ENCODE measurements at places on chromosomes 5 and 9.
A peak's percentile ranks its signal among the peaks of the same experiment; 100 is the strongest.

DNA sequence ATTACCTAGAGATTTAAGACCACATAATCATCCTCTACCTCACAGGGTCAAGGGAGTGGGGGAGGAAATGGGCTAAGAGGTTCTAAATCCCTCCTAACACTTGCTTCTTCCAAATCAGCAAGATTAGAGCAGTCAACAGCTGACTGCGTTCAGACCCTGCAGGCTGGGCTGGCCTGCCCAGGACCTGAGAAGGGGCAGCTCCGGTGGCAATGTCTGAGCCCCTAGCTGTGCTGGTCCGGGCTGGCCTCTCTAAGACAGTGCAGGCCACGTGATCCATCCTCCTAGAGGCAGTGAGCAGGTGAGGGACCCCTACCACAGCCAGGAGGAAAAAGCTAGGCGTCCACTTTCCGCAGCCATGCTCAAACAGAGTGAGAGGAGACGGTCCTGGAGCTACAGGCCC lies at the start of gene KCNV2:
KCNV2 (plus strand) TSS at position 126 of the 400 bp plus-strand sequence; CDS start at position 356, 230 bp downstream.
- no peak for DNase-seq
- no peak within 1 kb of the TSS for H3K4me3 ChIP-seq
- H3K4me1 ChIP-seq: no peaks in the 10 kb centered on the region

GRCh38 chr9:83701769-83702168 lies 6.0 kb downstream of the UBQLN1 start:
- no peak overlapping the region for H3K4me3 ChIP-seq
- H3K36me3 ChIP-seq: peaks cover 25% of the 10 kb centered on the region
- H3K4me1 ChIP-seq: peaks cover 79% of the 10 kb centered on the region
- peak overlapping the region; percentile 71 for H3K27ac ChIP-seq
- DNase-seq: no peak
- no peaks in the 10 kb centered on the region for H3K27me3 ChIP-seq

DNA sequence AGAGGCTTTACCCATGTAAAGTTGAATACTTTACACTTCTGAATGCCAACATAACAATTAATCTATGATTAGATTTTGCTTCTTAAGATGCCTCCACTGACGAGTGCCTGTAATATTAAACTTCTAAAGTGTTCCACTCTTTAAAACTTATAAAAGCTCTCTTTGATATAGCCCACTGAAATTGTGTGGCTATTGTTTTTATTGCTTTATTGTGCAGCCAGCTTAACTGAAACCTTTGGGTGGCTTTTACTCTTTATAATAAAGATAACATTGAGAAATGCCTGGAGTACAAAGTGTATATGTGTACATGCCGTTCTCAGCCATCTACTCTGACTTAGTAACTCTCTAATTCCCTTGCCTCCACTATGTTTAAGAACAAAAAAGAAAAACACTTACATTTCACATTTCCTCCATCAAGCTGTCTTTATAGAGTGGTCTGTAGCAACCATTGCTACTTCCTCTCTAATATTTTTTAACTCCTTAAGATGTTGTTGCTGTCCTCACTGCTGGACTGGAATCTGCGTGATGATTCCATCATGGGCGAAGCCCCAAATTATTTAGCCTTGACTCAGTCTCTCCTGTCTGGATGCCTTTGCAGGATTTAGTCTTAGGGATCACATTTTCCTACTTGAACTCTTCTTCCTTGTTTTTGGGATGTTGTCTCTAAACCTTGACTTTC lies 9.1 kb downstream of the PIK3R1 start:
- no peak for DNase-seq
- no peaks in the 10 kb centered on the region for H3K27me3 ChIP-seq
- peaks cover 78% of the 10 kb centered on the region for H3K4me1 ChIP-seq
- peak overlapping the region; percentile 3 for H3K27ac ChIP-seq

DNA sequence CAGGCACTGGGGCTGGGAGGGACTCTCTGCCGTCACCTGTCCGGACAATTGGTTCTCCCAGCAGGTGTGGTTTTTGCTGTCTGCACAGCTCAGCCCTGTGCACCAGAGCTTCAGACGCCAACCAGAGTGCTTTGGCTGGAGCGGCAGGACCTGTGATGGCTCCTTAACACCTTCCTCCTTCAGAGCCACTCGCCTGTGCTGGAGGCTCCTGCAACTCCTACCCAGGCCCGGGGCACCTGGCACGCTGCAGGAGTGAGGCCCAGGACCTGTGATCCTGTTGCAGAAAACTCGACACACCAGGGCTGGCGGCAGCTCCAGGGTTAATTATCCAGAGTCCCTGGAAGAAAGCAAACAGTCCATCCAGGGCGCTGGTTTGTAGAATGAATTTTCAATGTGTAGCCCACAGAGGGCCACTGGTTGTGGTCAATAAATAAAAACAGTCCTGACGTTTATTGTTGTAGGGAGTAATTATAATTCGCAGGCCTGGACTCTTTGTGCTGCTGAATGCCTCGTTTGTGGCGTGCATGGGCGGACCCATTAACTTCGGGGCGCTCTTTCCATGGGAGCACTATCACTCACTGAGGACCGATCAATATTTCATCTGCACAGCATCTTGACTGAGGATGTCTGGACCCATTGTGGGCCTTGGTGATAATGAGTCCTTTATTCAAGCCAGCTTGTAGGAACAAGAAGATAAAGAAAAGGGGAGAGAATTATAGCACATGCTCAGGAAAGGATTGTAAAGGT lies 339.7 kb upstream of the IRX4 start:
- no peak for DNase-seq
- H3K27ac ChIP-seq: no peak overlapping the region
- no peak overlapping the region for H3K4me3 ChIP-seq
- H3K4me1 ChIP-seq: no peaks in the 10 kb centered on the region
- H3K36me3 ChIP-seq: no peaks in the 10 kb centered on the region

- H3K4me1 ChIP-seq: peaks cover 8% of the 10 kb centered on the region
- peak; percentile 25 for DNase-seq
- H3K27me3 ChIP-seq: no peaks in the 10 kb centered on the region
- no peaks in the 10 kb centered on the region for H3K36me3 ChIP-seq
- peak overlapping the region; percentile 40 for H3K27ac ChIP-seq
- no peak overlapping the region for H3K4me3 ChIP-seq
Measured at GRCh38 chr5:98309785-98310598, 463.5 kb upstream of the RGMB start.

GRCh38 chr9:137607141-137607857 lies 1.8 kb downstream of the ARRDC1 start:
- peak; percentile 43 for DNase-seq
- H3K4me3 ChIP-seq: peak overlapping the region; percentile 76
- peaks cover 35% of the 10 kb centered on the region for H3K4me1 ChIP-seq
- no peaks in the 10 kb centered on the region for H3K36me3 ChIP-seq

DNA sequence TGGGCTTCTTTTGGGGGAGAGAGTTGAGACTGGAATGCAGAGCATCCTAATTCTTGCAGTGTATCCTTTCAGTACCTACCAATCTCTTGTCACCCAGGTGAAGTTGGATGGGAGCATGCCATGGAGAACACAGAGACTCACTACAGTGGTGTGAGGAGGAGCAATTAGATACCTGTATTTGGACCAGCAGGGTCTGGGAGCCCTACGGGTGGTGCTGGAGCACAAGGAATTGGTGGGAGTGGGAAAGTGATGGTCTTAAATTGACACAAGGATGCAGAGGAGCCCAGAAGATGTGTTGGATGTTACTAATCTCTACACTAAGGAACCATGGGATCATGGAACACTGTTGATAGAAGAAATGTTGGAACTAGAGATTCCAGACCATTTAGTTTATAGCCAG lies 212.7 kb downstream of the CHSY3 start:
- DNase-seq: no peak
- H3K4me3 ChIP-seq: no peak overlapping the region
- no peaks in the 10 kb centered on the region for H3K36me3 ChIP-seq
- H3K27ac ChIP-seq: no peak overlapping the region
- no peaks in the 10 kb centered on the region for H3K4me1 ChIP-seq
- H3K27me3 ChIP-seq: peaks cover 12% of the 10 kb centered on the region

DNA sequence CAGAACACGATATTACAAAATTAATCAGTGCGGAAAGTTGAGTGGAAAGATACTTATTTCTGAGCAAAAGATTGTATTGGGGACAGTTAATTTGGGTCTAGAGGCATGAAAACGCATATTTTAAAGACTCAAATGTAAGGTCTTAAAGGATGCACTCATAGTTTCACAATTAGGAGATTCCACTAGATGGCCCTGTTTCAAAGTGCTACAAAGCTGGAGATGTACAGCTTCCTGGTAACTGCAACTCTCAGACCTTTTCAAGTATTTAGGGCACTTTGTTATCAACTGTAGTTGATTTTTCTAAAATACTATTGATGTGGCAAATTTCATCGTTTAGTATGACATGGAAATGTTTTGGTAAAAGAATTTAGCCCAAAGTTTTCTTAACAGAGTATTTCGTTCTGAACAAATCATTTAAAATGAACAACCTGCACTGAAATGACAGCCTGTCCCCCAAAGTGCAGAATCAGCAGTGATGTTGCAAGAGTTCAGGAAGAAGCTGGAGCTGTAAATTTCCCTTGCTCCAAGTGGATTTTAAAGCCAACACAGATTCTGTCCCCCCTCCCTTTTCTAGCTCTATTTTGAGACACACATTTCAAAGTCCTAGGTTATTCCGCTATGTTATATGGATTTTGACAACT lies 16.2 kb upstream of the NDUFB6 start:
- no peak overlapping the region for H3K4me3 ChIP-seq
- H3K27ac ChIP-seq: no peak overlapping the region
- DNase-seq: no peak
- H3K4me1 ChIP-seq: no peaks in the 10 kb centered on the region
- H3K27me3 ChIP-seq: peaks cover 18% of the 10 kb centered on the region
- no peaks in the 10 kb centered on the region for H3K36me3 ChIP-seq

DNA sequence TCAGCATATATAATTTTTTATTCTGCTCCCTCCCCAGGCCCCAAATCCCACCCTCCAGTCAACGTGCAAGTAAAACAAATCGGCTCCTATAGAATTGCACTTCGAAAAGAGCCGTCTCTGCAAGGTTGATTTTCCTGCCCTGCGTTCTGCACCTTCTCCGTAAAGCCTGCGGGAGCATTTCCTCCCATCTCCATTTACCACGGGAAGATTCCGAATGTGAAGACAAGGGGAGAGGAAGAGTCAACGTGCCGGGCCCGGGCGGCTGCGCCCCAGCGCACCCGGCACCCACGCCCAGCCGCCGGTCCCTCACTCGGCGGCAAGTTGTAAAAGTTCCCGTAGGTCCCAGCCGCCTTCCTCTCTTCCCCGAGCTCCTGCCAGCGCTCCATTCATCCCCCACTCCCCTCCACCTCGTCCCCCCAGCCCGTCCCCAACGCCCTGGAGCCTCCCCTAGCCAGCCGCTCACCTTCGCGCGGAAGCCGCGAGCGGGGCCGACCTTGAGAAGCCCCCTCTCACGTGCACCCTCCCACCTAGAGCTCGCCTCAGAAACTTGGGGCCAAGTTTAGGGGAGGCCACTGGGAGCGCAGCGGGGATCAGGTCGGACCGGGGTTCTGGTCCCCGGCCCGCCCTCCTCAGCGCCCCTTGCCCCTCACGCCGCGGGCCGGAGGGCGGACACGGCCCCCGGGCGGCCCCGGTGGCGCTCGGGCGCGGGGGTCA lies 431 bp downstream of the BNC2 start:
- peaks cover 8% of the 10 kb centered on the region for H3K4me1 ChIP-seq
- H3K36me3 ChIP-seq: no peaks in the 10 kb centered on the region
- DNase-seq: no peak
- no peak overlapping the region for H3K4me3 ChIP-seq

DNA sequence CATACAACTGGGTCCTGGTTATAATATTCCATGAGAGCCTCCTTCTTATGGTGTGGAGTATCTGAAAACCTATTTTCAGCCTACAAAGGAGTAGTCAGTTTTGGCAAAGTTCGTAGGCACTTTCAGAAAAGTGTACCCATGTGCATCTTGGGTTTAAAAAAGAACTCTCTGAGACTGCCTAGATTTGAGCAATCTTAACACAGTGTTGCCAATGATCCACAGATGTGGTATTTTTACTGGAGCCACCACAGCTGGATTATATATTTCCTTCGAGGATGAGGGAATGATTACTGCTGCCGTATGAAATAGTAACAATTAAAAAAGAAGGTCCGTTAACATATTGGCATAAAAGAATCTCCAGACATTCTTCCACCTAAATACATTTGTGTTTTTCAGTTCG lies 1.1 kb downstream of the PALM2AKAP2 start:
- no peaks in the 10 kb centered on the region for H3K36me3 ChIP-seq
- H3K4me1 ChIP-seq: peaks cover 6% of the 10 kb centered on the region
- no peak overlapping the region for H3K27ac ChIP-seq
- H3K27me3 ChIP-seq: peaks cover 35% of the 10 kb centered on the region
- DNase-seq: no peak
- H3K4me3 ChIP-seq: no peak overlapping the region

DNA sequence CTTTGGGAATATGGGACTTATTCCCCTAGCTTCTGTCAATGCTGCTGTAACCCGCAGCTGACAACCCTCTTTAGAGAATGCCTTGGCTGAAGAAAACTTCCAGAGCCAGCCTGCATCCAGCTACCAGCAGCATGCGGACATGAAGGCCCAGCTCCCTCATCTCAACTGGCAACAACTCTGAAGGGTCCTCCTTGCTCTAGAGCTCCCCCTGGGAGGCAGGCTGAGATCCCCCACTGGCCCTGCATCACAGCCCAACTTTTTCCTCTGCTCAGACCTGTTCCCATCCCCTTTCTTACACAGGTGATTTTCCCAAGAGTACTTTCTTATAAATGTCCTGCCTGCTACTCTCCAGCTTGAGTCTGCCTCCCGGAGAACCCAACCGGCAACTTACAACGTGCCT lies 18.7 kb upstream of the WNT8A start:
- peak; percentile 40 for DNase-seq
- no peaks in the 10 kb centered on the region for H3K27me3 ChIP-seq
- H3K27ac ChIP-seq: no peak overlapping the region

- H3K27ac ChIP-seq: no peak overlapping the region
- peaks cover 2% of the 10 kb centered on the region for H3K27me3 ChIP-seq
- H3K36me3 ChIP-seq: no peaks in the 10 kb centered on the region
- no peak overlapping the region for H3K4me3 ChIP-seq
- H3K4me1 ChIP-seq: peaks cover 19% of the 10 kb centered on the region
Measured at GRCh38 chr5:78760770-78761169, 112.2 kb upstream of the LHFPL2 start.

GRCh38 chr9:29556746-29557145 lies 1983.5 kb upstream of the C9orf72 start:
- H3K27ac ChIP-seq: no peak overlapping the region
- no peaks in the 10 kb centered on the region for H3K27me3 ChIP-seq
- no peaks in the 10 kb centered on the region for H3K4me1 ChIP-seq
- H3K36me3 ChIP-seq: no peaks in the 10 kb centered on the region

GRCh38 chr9:86126998-86127972 lies 27.9 kb upstream of the GOLM1 start:
- no peak overlapping the region for H3K27ac ChIP-seq
- H3K36me3 ChIP-seq: no peaks in the 10 kb centered on the region
- H3K27me3 ChIP-seq: peaks cover 4% of the 10 kb centered on the region

GRCh38 chr9:36713515-36714490 lies 141.1 kb downstream of the MELK start:
- H3K4me1 ChIP-seq: no peaks in the 10 kb centered on the region
- H3K4me3 ChIP-seq: no peak overlapping the region
- peaks cover 3% of the 10 kb centered on the region for H3K27me3 ChIP-seq
- no peak overlapping the region for H3K27ac ChIP-seq
- no peak for DNase-seq

DNA sequence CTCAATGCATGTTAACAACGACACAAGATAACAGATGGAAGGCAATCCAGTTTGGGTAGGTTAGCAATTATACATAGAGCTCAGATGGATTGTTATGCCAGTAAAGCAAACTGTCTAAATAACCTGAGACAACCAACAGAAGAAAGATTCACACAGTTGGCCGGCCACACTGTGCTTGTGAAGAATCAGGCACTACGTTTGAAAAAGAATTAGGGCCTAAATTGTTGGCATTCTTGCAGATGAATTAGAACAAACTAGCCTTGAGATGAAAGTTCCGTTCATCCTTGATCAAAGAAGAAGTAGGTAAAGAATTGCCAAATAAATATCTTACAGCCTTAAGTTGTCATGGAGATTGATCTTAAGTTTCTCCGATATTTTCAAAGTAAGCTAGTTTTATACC lies 210.6 kb downstream of the CDH18 start:
- no peak overlapping the region for H3K4me3 ChIP-seq
- H3K27me3 ChIP-seq: no peaks in the 10 kb centered on the region
- H3K36me3 ChIP-seq: no peaks in the 10 kb centered on the region
- no peak overlapping the region for H3K27ac ChIP-seq
